Natural killer cell treated with Interleukin-12 subunit alpha and Interleukin-12 subunit beta and Interleukin-15 and Interleukin-18, amount 100 ng/mL, for 72 hours (primary cell): ENCODE measurements at places on chromosomes 7 and 10. TPM values are rescaled to one million over a fixed set of nuclear protein-coding genes. Genes with fewer than 3 reads are reported as not detected.
A peak's percentile ranks its signal among the peaks of the same experiment; 100 is the strongest.

HOXA13 gene
- not detected for total RNA-seq

DNA sequence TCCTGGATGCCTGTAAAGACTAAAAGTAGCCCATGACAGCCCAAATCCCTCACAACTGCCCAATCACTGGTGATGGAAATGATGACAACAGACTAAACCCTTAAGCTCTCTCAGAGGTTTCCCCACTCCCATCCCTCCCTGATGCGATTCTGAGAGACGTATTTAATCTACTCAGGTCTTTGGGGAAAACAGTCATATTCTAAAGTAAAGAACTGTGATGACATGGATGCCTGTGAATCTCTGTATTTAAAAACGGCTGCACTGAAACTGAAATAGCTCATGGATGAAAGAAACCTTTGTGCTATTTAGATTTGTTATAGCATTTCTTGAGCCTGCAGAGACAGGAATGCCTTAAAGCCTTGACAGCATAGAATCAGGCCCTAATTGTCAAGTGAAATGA lies 28.5 kb downstream of the VPS41 start:
- H3K27ac ChIP-seq = no peak overlapping the region
- peaks cover 7% of the 10 kb centered on the region for H3K36me3 ChIP-seq

GRCh38 chr7:95434557-95435421 lies at the start of gene PON2:
Gene PON2 (minus strand): TSS chr7:95435028. CDS start chr7:95434951, 77 bp downstream.
- peak within 1 kb of the TSS; percentile 79 for H3K27ac ChIP-seq
- H3K4me3 ChIP-seq = peak within 1 kb of the TSS; percentile 90
- peaks cover 17% of the 10 kb centered on the region for H3K4me1 ChIP-seq
- no peaks in the 10 kb centered on the region for H3K36me3 ChIP-seq
- H3K27me3 ChIP-seq = no peaks in the 10 kb centered on the region
- DNase-seq = peak; percentile 86

RSPH10B gene
- total RNA-seq = 1.3 TPM

DNA sequence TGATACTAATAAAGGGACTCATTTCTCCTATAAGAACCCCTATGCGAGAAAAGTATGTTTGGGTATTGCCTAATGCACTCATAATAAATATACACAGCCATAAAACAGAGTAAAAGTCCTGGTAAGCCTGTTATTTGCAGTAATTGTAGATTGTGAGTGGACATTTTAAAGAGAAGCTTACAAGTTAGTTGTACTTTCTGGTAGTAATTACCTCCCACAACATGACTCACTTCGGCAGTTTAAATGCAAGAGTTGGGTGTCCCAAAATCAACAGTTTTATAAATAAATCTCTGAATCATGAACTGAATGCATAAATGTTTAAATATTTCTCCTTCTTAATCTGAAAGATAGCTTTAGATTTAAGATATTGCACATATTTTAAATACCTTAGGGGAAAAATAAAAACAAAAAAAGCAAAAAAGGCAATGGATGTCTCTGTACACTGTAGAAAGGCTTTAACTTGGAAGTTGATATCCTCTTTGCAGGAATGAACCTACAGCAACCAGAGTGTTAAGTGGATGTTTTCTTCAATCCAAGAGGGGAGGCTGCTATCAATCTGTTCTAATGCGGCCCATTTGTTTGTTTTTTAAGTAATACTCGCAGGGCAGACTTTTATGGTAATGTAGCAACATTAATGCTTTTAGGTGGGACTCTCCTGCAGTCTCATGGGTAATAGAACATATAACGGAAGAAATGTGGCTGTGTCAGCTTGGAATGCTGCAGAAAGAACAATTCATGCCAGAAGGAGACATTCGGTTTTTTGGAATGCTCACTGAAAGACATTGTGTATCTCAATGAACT lies 57.3 kb upstream of the ZEB1 start:
- no peaks in the 10 kb centered on the region for H3K4me1 ChIP-seq
- H3K36me3 ChIP-seq = no peaks in the 10 kb centered on the region
- H3K27ac ChIP-seq = no peak overlapping the region

DNA sequence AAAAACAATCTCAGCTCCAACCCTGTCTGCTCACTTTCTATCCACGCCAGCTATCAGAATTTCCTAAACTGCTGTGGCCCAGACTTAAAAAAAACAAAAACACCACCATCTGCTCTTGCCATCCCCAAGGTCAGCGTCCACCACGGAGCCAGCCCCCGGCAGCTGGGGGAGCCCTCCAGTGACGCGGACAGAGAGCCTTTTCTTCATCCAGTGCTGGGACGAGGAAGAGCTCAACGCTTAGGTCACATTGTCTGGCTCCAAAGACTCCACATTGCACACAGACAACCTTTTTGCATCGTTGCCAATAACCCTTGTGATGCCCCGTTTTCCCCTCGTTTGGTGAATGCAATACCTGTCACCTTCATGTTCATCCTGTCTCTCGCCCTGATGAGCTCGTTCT lies 67.4 kb upstream of the GNA12 start:
- no peak overlapping the region for H3K4me3 ChIP-seq
- DNase-seq = no peak
- H3K4me1 ChIP-seq = no peaks in the 10 kb centered on the region
- H3K27me3 ChIP-seq = no peaks in the 10 kb centered on the region
- H3K27ac ChIP-seq = no peak overlapping the region
- H3K36me3 ChIP-seq = peaks cover 5% of the 10 kb centered on the region

ELOVL3 gene
- total RNA-seq = not detected

ABCC2 gene
- total RNA-seq = 3.4 TPM

GRCh38 chr7:35316549-35316948 lies 62.6 kb upstream of the TBX20 start:
- H3K27me3 ChIP-seq = peaks cover 6% of the 10 kb centered on the region
- no peak overlapping the region for H3K4me3 ChIP-seq
- no peaks in the 10 kb centered on the region for H3K36me3 ChIP-seq
- no peak for DNase-seq

- H3K36me3 ChIP-seq = peaks cover 31% of the 10 kb centered on the region
- no peak for DNase-seq
- no peak overlapping the region for H3K4me3 ChIP-seq
- H3K4me1 ChIP-seq = peaks cover 39% of the 10 kb centered on the region
- H3K27ac ChIP-seq = no peak overlapping the region
Observed at GRCh38 chr7:50333221-50333651, 28.7 kb downstream of the IKZF1 start.

DNA sequence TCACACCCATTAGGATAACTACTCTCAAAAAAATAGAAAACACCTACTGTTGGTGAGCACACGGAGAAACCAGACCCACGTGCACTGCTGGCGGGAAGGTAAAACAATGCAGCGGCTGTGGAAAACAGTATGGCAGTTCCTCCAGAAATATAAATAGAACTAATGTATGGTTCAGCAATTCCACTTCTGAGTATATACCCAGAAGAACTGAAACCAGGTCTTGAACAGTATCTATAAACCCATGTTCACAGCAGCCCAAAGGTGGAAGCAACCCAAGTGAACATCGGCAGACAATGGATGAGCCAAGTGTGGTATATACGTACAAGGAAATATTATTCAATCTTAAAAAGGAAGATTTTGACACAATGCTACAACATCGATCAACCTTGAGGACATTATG lies 164.7 kb downstream of the ZMYND11 start:
- H3K4me1 ChIP-seq = no peaks in the 10 kb centered on the region
- H3K4me3 ChIP-seq = no peak overlapping the region
- H3K27ac ChIP-seq = no peak overlapping the region
- H3K36me3 ChIP-seq = no peaks in the 10 kb centered on the region

DNA sequence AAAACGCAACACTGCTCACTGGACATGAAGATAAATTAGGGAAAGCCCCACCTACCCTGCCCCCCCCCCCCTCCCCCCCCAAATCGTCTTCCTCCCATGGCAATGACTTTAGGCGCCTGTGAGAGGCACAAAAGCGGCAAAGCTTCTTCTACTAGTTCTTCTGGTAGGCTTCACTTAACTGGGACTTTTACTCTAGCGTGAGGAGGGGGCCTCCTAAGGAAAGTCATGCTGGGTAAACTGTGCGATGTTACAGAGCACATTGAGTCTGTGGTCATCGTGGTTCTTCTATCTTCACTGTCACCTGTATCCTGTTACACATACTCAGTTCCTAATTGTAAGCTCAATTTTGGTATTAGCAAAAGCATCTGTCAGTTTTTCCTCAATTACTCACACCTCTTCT lies 25.1 kb downstream of the HSPB1 start:
- H3K27ac ChIP-seq = no peak overlapping the region
- no peak overlapping the region for H3K4me3 ChIP-seq
- H3K36me3 ChIP-seq = peaks cover 26% of the 10 kb centered on the region
- H3K4me1 ChIP-seq = peaks cover 29% of the 10 kb centered on the region
- no peaks in the 10 kb centered on the region for H3K27me3 ChIP-seq
- no peak for DNase-seq

DNA sequence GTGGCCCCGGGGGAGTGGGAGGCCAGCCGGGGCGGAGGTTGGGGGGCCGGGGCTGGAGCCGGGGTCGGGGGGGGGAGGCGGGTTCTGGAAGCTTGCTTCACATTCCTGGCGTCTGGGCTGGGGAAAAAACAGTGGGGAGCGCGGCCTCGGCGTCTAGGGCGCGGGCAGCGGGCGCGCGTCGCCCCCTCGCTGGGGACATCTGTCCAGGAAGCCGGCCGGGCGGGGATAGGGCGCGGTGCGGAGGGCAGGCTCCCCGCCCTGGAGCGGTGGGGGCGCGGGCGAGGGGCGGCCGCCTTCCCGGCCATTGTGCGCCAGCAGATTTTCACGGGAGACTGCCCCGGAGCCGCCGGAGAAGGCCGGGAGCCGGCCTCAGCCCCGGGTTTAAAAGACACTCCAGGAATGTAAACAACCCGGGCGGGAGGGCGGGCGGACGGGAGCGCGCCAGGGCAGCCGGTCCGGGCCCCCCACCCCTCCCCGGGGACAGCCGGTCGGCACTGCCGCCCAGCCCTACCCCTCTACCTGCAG lies 1.4 kb downstream of the ZMIZ1 start:
- no peaks in the 10 kb centered on the region for H3K27me3 ChIP-seq
- H3K4me1 ChIP-seq = peaks cover 16% of the 10 kb centered on the region
- H3K27ac ChIP-seq = peak overlapping the region; percentile 46
- H3K4me3 ChIP-seq = peak overlapping the region; percentile 80
- no peak for DNase-seq

ZNF804B gene
- total RNA-seq = not detected

GRCh38 chr7:18702071-18702829 lies 206.7 kb downstream of the HDAC9 start:
- no peak overlapping the region for H3K4me3 ChIP-seq
- peaks cover 8% of the 10 kb centered on the region for H3K4me1 ChIP-seq
- DNase-seq = no peak
- H3K36me3 ChIP-seq = no peaks in the 10 kb centered on the region
- H3K27ac ChIP-seq = no peak overlapping the region

- no peaks in the 10 kb centered on the region for H3K4me1 ChIP-seq
- H3K36me3 ChIP-seq = no peaks in the 10 kb centered on the region
- H3K27ac ChIP-seq = no peak overlapping the region
- H3K27me3 ChIP-seq = no peaks in the 10 kb centered on the region
Observed at GRCh38 chr10:124547647-124548168, 86.1 kb downstream of the LHPP start.

GDF2 gene
- total RNA-seq = not detected

GRCh38 chr7:106416430-106416829 lies 131.6 kb upstream of the NAMPT start:
- H3K27ac ChIP-seq = peak overlapping the region; percentile 97
- peaks cover 31% of the 10 kb centered on the region for H3K36me3 ChIP-seq
- H3K4me3 ChIP-seq = peak overlapping the region; percentile 77
- DNase-seq = no peak
- peaks cover 9% of the 10 kb centered on the region for H3K27me3 ChIP-seq
- peaks cover 55% of the 10 kb centered on the region for H3K4me1 ChIP-seq

DNA sequence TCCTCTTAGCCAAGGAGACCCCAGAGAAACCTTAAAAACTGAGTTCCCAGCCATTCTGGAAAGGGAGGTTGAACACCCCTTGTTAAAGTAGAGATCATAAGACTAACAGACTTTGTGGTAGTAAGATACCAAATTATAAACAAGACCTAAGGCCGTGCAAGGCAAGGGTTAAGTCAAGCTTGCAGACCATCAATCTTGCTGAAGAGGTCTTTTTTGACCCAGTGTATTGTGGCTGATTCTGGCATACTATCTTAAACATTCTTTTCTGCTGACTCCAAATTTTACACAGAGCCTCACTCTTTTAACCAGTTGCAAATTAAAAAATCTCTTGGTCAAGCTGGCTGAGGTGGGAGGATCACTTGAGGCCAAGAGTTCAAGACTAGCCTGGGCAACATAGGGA lies 1.2 kb upstream of the TBRG4 start:
- no peak for DNase-seq
- peaks cover 6% of the 10 kb centered on the region for H3K27me3 ChIP-seq
- peak overlapping the region; percentile 58 for H3K4me3 ChIP-seq
- H3K4me1 ChIP-seq = peaks cover 35% of the 10 kb centered on the region
- peaks cover 4% of the 10 kb centered on the region for H3K36me3 ChIP-seq

- no peak overlapping the region for H3K4me3 ChIP-seq
- H3K36me3 ChIP-seq = no peaks in the 10 kb centered on the region
- no peak for DNase-seq
- H3K27ac ChIP-seq = no peak overlapping the region
Observed at GRCh38 chr10:63767138-63767801, 246.1 kb downstream of the REEP3 start.

DNA sequence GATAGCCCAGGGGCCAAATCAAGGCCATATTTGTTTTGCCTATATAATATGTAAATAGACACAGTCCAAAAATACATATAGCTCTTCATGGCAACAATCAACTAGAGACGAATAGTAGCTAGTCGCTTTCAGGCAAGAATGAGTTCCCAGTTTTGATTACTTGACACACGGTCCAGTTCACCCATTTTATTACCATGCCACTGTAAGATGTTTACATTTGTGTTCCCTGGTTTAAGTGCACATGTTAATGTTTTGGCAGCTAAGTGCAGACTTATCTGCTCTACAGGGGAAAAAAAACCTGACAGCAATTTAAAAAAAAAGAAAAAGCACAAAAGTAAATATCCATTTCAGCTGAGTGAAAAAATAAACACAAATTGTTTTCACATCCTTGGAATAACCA lies 213.1 kb downstream of the TPK1 start:
- no peak for DNase-seq
- no peaks in the 10 kb centered on the region for H3K4me1 ChIP-seq
- H3K36me3 ChIP-seq = peaks cover 8% of the 10 kb centered on the region
- H3K27me3 ChIP-seq = no peaks in the 10 kb centered on the region
- no peak overlapping the region for H3K4me3 ChIP-seq

- no peak for DNase-seq
- no peaks in the 10 kb centered on the region for H3K27me3 ChIP-seq
- no peak overlapping the region for H3K4me3 ChIP-seq
- H3K36me3 ChIP-seq = no peaks in the 10 kb centered on the region
- H3K27ac ChIP-seq = no peak overlapping the region
- H3K4me1 ChIP-seq = peaks cover 5% of the 10 kb centered on the region
Observed at GRCh38 chr10:19974138-19974537, 157.9 kb downstream of the PLXDC2 start.

DNA sequence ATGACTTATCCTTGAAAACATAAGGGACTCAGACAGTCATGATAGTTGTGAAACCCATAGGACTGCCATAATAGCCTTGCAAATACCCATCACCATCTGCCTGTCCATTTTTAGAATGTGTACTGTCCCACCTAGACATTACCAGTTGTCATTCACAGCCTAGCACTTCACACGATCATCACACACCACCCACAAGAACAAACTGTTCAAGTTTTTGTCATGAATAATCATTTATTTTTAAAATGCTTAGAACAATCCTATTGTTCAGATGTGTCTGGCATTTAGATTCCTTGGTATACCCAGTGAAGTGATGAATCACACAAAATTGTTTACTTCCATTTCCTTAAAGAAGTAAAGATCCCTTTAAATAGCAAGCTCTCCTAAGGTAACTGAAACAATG lies 46.6 kb downstream of the CCDC3 start:
- no peaks in the 10 kb centered on the region for H3K4me1 ChIP-seq
